ENCODE measurements at places on chromosomes 6 and 20.

GRCh38 chr6:142372348-142372747 is 70.5 kb downstream of the ADGRG6 start:
- no peak for DNase-seq

DNA sequence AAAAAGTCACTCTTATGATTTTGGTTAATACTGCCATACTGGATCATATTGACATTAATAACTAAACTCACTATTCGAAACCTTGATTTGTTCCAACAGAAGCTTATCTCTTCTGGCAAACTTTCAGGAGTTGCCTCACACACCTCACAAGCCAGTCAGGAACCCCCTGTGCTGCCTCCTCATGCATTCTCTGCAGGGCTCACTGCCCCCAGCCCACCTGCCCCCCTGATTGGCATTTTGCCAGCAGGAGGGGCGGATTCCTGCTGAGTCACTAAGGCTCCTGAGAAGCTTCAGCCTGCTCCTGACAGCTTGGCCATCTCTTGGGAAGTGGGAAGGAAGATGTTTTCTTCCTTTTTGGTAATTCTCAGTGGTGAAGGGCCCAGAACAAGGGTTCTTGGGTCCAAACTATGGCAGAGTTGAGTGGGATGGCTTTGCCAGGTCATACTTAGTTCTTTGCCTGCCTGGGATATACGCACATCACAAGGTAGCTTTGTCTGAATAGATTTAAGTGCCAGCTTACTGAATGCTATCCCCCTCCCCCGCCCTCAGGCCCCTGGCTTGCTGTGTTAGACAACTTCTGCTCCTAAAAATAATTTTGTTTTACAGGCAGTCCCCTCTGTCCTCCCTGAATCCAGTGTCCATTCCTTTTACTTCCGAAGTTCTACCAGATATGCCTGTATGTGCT is 31.4 kb downstream of the SLC35F1 start:
- DNase-seq = no peak

GRCh38 chr6:77455271-77455670 is 8.0 kb downstream of the HTR1B start:
- no peak for DNase-seq

DNA sequence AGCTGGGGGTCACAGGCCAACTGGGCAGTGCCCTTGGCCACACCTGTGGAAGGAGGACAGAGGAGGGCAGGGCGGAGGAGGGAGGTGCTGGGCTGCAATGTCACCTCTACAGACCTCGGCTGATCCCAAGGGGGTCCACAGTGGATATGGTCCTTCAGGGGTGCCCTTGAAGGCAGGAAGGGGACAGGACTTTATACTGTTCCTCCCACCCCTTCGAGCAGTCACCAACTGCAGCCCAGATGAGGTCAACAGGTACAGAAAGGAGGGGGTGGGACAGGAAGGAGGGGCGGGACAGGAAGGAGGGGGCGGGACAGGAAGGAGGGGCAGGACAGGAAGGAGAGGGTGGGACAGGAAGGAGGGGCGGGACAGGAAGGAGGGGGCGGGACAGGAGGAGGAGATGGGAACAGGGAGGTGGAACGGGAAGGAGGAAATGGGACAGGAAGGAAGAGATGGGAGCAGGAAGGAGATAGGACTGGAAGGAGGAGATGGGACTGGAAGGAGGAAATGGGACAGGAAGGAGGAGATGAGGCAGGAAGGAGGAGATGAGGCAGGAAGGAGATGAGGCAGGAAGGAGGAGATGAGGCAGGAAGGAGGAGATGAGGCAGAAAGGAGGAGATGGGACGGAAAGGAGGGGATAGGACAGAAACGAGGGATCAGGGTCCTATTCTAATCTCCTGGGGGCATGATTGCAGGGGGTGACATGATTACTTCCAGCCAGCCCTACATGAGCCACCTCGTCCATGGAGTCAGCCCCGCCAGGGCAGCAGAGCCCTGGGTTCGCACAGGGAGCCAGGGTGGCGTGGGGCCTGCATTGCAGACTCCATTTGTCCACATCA is 19.4 kb upstream of the MRGBP start:
- peak; percentile 79 for DNase-seq

DNA sequence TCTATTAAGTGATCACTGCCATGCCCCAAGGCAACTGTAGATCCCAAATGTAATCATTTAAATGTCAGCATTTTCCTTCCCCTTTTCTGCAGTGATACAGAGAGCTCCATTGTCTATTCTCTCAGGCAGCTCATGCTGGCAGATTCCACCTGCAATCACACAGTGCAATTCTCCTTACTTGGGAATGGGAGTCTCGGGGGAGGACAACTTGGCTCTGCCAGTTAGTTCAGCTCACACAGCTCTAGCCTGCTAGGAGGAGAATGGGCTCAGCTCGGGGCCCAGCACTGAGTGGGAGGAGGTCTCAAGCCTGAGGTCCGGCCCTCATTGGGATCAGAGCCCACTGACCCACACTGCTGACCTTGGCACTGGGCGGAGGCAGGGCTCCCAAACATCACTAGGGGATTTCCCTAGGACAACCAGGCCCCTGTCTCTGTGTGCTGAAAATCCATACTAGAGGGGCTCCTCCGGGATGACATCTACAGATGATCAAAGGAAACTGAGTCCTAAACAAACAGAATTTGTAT is 109.2 kb upstream of the ASF1A start:
- no peak for DNase-seq

GRCh38 chr6:72554761-72555221 is 67.1 kb upstream of the KCNQ5 start:
- no peak for DNase-seq

DNA sequence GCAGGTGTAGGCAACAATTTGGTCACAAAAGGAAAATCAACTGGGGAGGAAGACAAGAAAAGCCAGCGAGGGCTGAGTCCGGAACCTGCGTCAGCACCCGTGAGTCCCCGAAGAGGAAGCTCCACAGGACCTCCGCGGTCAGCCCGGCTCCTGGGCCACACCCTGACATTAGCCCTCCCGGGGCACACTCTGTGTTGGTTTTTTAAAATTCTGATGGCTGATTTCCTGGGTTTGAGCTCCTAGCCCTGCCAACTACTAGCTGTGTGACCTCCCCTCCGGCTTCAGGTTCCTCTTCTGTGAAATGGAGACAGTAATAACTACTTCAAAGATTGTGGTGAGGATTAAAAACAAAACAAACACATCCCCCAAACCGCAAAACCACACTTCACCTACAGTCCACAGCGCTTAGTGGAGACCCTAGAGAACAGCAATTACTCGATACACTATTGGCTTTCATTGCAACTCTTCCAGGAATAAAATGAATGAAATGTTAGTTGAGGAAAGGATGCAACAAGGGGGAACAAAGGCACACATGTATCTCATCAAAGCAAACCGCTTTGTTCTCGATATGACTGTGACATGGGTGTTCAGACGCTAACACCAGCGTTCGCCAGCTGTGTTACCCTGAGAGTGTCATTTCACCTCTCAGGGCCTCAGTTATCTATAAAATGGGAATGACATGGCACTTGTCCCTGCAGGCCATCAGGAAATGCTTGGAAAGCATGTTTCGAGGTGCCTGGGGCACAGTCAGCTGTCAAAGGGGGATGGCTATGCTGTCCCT is 985 bp downstream of the ZBP1 start:
- peak; percentile 82 for DNase-seq

DNA sequence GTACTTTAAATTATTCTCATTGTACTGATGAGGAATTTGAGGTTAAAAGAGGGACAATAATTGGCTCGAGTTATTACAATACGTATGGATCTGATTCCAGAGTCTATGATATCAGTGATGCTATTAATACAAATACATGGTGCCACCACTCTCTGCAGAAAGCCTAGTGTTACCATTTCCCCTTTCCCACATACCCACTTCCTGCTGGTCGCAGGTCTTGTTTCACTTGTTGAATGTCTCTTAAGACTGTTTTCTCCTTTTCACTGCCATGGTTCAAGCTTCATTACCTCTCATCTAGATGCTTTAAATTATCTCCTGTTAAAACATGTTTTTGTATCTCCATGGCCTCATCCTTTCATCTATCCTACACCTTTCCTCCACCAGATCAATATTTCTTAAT is 62.0 kb downstream of the FHL5 start:
- no peak for DNase-seq

DNA sequence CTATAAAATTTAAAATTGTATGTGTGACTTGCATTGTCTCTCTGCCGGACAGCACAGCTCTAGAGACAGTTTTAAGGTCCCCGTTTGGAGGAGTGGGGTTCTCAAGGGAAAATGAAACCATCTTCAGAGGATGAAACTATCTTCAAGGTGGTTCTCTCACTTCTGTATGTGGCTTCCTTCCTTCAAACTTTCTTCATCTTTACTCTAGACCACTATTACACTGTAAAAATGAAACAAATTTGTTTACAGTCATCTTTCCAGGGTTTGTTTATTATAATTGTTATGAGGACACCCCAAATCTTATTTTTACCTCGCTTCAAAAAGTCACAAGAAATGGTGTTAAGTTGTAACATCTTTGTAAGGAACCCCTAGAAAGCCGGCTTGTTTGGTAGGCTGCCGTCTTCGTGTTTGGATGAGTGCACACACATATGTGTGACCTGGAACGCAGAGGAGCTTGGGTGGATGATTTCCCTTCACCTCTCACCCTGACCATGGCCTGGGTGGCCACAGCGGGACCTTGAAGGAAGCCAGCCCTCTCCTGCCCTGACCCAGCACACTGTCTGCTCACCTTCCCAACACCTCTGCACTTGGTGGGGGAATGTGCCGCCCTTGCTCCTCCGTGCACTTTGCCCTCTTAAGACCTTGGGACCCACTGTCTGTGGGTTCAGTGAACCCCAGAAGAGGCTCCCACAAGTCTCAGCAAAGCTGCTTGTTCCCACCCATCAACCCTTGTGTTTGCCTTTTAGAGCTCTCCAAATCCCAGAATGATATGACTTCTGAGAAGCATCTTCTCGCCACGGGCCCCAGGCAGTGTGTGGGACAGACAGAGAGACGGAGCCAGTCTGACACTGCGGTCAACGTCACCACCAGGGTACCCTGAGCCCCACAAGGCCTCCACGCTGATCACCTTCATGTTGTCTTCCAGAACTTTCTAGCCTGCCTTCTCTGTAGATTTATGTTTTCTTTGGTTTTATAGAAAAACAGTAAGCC is 67.8 kb downstream of the SYTL3 start:
- DNase-seq = no peak

DNA sequence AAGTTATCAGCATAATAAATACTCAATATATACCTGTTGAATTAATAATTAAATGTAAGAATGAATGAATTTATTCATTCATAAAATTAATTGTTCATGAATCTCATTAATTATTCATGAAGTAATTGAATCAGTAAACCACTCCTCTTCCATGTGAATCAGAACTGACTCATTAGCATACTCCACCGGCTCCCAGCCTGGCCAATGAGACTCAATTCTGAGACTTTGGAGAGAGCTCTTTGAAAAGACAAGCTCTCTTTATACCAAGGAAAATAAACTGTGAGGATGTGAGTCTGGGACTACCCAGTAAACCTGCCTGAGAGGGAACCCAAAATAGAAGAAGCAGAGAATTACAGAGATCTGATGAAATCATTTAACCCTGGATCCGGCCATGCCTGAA is 8.4 kb upstream of the SLC2A10 start:
- DNase-seq = peak; percentile 15

GRCh38 chr6:37365791-37366190 is 12.0 kb downstream of the RNF8 start:
- DNase-seq = no peak

- peak; percentile 84 for DNase-seq
These were observed 25.3 kb upstream of the TOP1 start for GRCh38 chr20:41003143-41003935.

GRCh38 chr6:151869345-151869744 is 61.9 kb downstream of the ESR1 start:
- no peak for DNase-seq

DNA sequence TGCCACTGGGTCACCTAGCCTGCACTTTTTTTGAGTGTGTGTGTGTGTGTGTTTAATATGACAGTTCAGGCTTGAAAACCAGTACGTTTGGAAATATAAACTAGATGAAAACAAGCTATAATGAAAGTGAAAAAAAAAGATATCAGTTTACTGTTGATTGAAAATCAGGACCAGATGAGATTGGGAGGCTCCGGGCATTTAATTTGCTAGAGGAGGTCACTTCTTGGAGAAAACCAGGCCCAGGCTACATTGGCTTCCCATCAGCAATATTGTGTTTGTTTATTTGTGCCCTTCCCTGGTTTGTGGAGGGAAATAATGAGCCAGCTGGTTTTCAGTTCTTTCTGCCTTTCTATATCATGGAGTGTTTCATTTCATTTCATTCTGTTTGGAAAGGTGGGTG is 246.6 kb upstream of the JAG1 start:
- DNase-seq = no peak

Measured in activated CD8-positive, alpha-beta memory T cell treated with anti-CD3 and anti-CD28 coated beads for 24 hours (primary cell).